WTC11 (cell line): ENCODE measurements at places on chromosomes 7 and 10.
A peak's percentile ranks its signal among the peaks of the same experiment; 100 is the strongest.

DNA sequence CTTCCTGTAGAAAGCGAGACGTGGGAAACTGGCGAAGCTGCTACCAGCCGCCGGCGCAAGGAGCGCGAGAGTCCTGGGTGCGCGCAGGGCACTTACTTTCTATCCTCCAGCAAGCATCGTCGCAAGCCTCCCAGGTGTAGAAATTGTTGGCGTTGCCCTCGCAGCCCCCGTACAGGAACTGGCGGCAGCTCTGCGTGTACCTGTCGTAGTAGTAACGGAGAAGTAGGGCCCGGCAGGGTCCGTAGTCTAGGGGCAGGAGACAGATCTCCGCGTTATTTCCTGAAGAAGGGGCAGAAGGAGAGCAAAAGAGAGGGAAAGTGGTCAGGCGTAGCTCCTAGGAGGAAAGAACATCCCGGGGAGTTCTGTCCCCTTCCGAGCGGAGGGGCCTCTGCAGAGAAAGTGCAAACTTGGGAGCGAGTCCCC is 501 bp downstream of the TFPI2 start:
- peak; percentile 68 for DNase-seq
- H3K27me3 ChIP-seq = peaks cover 46% of the 10 kb centered on the region
- peak overlapping the region; percentile 97 for H3K4me3 ChIP-seq
- peaks cover 4% of the 10 kb centered on the region for H3K4me1 ChIP-seq

DNA sequence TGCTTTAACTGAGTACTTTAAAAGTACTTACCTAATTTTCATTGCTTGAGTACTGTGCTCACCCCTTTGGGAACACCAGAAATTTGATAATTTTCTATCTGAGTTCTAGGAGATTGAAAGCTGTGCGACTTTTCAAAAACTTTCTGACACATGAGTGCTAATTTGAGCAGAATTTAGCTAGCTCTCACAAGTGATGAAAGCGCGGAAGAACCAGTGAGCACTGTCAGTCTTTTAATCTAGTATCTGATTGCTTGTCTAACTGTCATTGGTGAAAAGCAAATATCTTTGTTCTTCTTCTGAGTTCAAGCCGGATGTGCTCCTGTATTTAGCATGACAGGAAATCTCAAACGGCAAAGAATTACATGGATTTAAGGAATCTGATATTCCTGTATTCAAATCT is 899.4 kb downstream of the CNTNAP2 start:
- no peak for DNase-seq
- no peak overlapping the region for H3K27ac ChIP-seq
- no peak overlapping the region for H3K4me3 ChIP-seq
- no peaks in the 10 kb centered on the region for H3K27me3 ChIP-seq

DNA sequence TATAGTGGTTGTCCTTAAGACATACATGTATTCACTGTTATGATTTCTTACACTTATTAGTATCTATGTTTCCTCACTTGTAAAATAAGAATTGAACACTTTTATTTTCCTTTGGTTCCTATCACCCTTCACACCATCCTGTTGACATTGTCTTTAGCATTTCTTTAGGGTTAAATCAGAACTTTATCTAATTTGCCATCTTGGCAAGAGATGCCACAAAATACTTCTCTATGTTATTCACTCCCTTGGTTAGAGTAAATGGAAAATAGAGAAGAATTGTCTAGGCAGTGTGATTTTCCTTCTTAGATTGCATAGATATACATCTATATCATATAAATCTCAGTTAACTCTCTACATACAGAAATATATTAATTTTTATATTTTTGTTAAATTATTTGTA is 204.7 kb downstream of the SEMA3D start:
- no peaks in the 10 kb centered on the region for H3K36me3 ChIP-seq
- H3K4me3 ChIP-seq = no peak overlapping the region
- H3K4me1 ChIP-seq = peaks cover 7% of the 10 kb centered on the region
- H3K27me3 ChIP-seq = no peaks in the 10 kb centered on the region

DNA sequence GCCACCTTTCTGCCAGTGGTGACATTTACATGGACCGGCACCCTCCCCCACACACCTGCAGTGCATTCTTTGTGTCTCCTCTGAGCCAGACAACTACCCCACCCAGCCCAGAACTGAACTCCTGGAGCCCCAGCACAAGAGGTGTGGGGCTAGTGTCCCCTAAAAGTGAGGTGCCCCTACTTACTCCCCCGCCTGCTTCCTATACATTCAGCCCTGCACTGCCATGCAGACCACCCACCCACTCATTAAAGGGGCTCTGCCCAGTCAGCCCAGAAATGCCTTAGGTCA is 1.9 kb downstream of the SAP25 start:
- peaks cover 11% of the 10 kb centered on the region for H3K27me3 ChIP-seq
- H3K36me3 ChIP-seq = 0 out of 2 replicates have a peak, but pooled peaks cover 3% of the 10 kb centered on the region
- H3K27ac ChIP-seq = peak overlapping the region; percentile 87
- no peak overlapping the region for H3K4me3 ChIP-seq

- H3K27ac ChIP-seq = no peak overlapping the region
- no peaks in the 10 kb centered on the region; the same call in 1 of the 2 replicates for H3K27me3 ChIP-seq
- H3K4me3 ChIP-seq = no peak overlapping the region
- H3K4me1 ChIP-seq = no peaks in the 10 kb centered on the region
These were observed 28.3 kb downstream of the PPP1R3A start for GRCh38 chr7:113890331-113891030.

DNA sequence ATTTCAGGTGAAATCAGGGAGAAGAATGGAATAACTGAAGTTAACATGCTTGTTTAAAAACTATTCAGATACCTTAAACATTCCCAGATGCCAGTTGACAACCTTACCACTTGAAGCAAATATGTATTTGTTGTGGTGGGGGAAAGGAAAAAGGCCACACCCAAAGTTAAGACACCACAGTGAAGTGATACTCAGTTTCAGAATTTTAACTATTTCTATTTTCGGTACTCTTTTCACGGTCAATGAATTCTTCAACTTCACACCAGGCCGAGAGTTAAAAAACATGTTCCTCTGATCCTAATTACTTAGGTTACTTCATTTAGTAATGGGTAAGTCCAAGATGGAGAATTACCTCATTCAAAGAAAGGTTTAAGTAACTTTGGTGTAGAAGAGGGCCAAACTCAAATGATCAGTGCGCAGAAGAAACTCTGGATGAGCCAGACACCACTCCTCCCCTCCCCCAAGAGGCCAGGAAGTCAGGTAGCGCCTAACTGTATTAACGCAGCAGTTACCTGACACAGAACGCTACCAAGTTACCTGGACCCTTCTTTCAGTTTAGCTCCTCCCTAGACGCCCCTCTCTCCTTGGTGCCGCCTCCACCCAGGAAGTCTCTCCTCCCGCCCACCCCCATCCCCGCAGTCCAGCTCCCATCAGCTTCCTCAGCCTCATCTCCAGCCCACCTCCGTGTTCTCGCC is 700 bp downstream of the MTPN start:
- H3K4me1 ChIP-seq = peaks cover 11% of the 10 kb centered on the region
- H3K4me3 ChIP-seq = peak overlapping the region; percentile 95
- H3K27me3 ChIP-seq = peaks cover 7% of the 10 kb centered on the region
- no peaks in the 10 kb centered on the region for H3K36me3 ChIP-seq
- DNase-seq = peak; percentile 33

DNA sequence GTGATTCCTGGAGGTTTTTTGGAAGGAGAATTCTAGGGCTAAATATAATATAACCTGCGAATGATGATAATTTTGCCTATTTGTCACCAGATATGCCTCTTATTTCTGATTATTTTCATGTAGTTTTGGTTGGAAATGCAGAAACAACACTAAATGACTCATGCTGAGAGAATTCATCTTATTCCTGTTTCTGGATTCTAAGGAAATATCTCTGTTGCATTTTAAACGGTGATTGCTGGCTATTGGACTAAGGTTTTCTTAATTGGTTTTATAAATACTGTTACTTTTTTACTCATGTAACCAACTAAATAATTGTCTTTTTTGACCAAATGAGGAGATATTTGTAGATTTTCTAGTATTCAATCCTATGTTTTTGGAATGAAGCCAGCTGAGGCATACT is 204.9 kb upstream of the NPSR1 start:
- no peak overlapping the region for H3K27ac ChIP-seq
- H3K36me3 ChIP-seq = no peaks in the 10 kb centered on the region
- DNase-seq = no peak

- peak overlapping the region; percentile 88 for H3K4me3 ChIP-seq
- peak overlapping the region; percentile 82 for H3K27ac ChIP-seq
- H3K4me1 ChIP-seq = peaks cover 11% of the 10 kb centered on the region
- no peaks in the 10 kb centered on the region for H3K36me3 ChIP-seq
- H3K27me3 ChIP-seq = no peaks in the 10 kb centered on the region
These were observed 980 bp downstream of the FHIP2A start for GRCh38 chr10:114822444-114823076.

GRCh38 chr10:6579904-6580278 is at the start of gene PRKCQ:
TSS of gene PRKCQ (minus strand) at chr10:6580276. CDS start at chr10:6515135, 65,141 bp downstream.
- peak; percentile 47 for DNase-seq
- H3K4me1 ChIP-seq = peaks cover 35% of the 10 kb centered on the region
- H3K27me3 ChIP-seq = peaks cover 5% of the 10 kb centered on the region
- peak within 1 kb of the TSS; percentile 58 for H3K27ac ChIP-seq
- peak within 1 kb of the TSS; percentile 85 for H3K4me3 ChIP-seq
- peaks cover 17% of the 10 kb centered on the region for H3K36me3 ChIP-seq

DNA sequence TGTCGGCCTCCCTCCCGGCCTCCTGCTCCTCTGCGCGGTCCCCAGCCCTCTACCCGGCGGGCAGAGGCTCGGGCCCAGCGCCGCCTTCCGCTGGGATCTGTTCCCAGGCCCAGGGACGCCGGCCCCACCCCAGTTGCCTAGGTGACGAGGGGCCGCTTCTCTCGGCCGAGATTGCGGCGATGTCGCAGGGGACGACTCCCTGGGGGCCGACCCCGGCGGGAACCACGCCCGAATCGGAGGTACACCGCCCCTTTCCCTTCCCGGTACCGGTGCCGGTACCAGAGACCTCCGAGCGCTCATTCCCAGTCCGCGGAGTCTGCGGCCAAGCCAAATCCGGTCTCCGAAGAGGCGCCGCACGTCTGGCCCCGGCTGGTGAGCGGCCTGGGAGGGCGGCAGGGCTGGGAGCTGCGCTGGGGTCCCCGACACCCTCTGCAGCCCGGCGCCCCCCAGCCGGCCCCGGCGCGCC is at the start of gene CABCOCO1:
Gene CABCOCO1 (plus strand): TSS at position 136 of the 466 bp plus-strand sequence. CDS start 44 bp downstream, at position 180.
- DNase-seq = peak; percentile 84
- H3K4me3 ChIP-seq = peak within 1 kb of the TSS; percentile 67
- H3K36me3 ChIP-seq = no peaks in the 10 kb centered on the region
- peaks cover 9% of the 10 kb centered on the region for H3K4me1 ChIP-seq
- H3K27ac ChIP-seq = no peak within 1 kb of the TSS
- peaks cover 6% of the 10 kb centered on the region; the same call in 1 of the 2 replicates for H3K27me3 ChIP-seq

GRCh38 chr10:44975431-44976331 is 2.9 kb downstream of the DEPP1 start:
- H3K36me3 ChIP-seq = peaks cover 11% of the 10 kb centered on the region
- H3K27ac ChIP-seq = no peak overlapping the region
- peaks cover 12% of the 10 kb centered on the region for H3K27me3 ChIP-seq
- H3K4me3 ChIP-seq = peak overlapping the region; percentile 61

- no peak overlapping the region for H3K4me3 ChIP-seq
- H3K27me3 ChIP-seq = peaks cover 4% of the 10 kb centered on the region
- no peak overlapping the region for H3K27ac ChIP-seq
- H3K4me1 ChIP-seq = peaks cover 11% of the 10 kb centered on the region
- peaks cover 39% of the 10 kb centered on the region for H3K36me3 ChIP-seq
- DNase-seq = no peak
These were observed 340.1 kb upstream of the SHH start for GRCh38 chr7:156152390-156152789.

- H3K27me3 ChIP-seq = no peaks in the 10 kb centered on the region; the same call in 1 of the 2 replicates
- H3K36me3 ChIP-seq = peaks cover 17% of the 10 kb centered on the region
- H3K4me1 ChIP-seq = peaks cover 12% of the 10 kb centered on the region
- no peak overlapping the region for H3K4me3 ChIP-seq
- H3K27ac ChIP-seq = 0 out of 2 replicates have a peak overlapping the region, but pooled peaks have one; percentile 3
These were observed 58.3 kb downstream of the CYP26A1 start for GRCh38 chr10:93131986-93132385.

GRCh38 chr7:30181736-30182522 is 47.1 kb downstream of the MTURN start:
- H3K4me3 ChIP-seq = no peak overlapping the region
- no peak for DNase-seq
- H3K4me1 ChIP-seq = peaks cover 7% of the 10 kb centered on the region
- H3K36me3 ChIP-seq = peaks cover 8% of the 10 kb centered on the region
- H3K27me3 ChIP-seq = no peaks in the 10 kb centered on the region

DNA sequence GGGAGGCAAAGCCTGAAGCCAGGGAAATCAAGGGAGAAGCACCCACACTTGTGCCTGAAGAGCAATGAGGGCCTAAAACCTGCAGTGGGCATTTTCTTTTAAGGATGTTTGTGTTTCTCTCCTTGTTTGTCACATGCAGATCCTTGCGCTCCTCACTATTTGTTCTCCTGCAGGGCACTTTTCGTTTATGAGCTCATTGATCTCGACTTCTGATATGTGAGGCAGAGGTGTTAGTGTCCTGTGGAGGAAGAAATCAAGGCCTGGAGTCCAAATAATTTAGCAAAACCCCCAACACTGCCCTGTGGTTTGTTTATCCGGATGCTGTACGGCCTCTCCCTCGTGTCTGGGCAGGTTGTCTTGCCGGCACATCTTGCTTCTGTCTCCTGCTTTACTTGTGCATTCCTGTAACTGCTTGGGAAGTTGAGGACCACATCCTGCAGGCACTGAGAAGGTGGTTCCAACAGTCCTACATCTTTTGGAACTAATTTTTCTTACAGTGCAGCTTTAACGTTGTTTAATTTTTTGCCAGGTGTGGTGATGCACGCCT is 13.7 kb downstream of the UBE3C start:
- H3K4me3 ChIP-seq = no peak overlapping the region
- DNase-seq = no peak
- H3K27ac ChIP-seq = no peak overlapping the region
- H3K36me3 ChIP-seq = no peaks in the 10 kb centered on the region
- peaks cover 71% of the 10 kb centered on the region for H3K4me1 ChIP-seq

DNA sequence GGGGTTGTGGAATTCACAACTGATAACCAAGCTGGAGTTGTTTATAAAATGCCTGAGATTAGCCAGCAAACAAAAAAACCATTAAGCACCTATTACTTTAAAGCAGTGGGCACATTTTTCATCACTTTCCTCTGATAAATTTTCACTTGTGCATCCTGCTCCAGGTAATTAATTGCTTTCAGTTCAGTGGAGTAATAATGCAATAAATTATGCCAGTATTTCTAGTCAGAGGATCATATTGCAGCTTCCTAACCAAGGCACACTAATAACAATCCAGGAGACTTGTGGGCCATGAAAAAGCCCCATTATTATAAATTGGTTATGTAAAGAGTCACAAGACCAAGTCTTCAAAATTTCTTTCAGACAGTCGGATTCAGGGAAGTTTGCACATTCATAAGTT is 193.2 kb downstream of the LRMDA start:
- no peak overlapping the region for H3K27ac ChIP-seq
- peaks cover 9% of the 10 kb centered on the region for H3K27me3 ChIP-seq
- DNase-seq = no peak
- no peak overlapping the region for H3K4me3 ChIP-seq
- H3K4me1 ChIP-seq = peaks cover 6% of the 10 kb centered on the region
- H3K36me3 ChIP-seq = no peaks in the 10 kb centered on the region

GRCh38 chr10:15188603-15189002 is 20.1 kb upstream of the NMT2 start:
- no peak overlapping the region for H3K4me3 ChIP-seq
- no peaks in the 10 kb centered on the region for H3K4me1 ChIP-seq
- H3K27me3 ChIP-seq = no peaks in the 10 kb centered on the region
- no peak for DNase-seq
- no peaks in the 10 kb centered on the region for H3K36me3 ChIP-seq
